Stimulated activated CD8-positive, alpha-beta memory T cell treated with anti-CD3 and anti-CD28 coated beads, Interleukin-2, amount 100 ng/mL, for 1 hour (primary cell): ENCODE measurements at places on chromosomes 1 and 21.

DNA sequence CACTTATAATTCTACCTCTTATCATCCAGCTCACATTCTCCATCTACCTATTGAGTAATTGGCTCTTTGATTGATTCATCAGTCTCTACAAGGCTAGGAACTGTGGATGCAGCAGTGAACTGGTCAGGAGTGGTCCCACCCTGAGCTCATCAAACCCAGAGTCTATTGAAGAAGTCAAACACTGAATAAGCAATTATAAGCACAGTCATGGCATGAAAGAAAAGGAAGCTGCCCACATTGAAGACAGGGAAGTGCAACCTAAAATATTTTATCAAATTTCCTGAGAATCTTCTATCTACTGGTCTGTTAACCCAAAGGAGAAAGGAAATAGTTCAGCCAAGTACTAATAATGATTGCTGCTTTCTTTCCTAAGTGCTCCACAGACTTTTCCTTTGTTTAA is 35.7 kb downstream of the ACP6 start:
- no peak for DNase-seq

GRCh38 chr1:178629252-178630154 is 95.5 kb upstream of the RALGPS2 start:
- DNase-seq: no peak

GRCh38 chr1:92323473-92324453 is 24.9 kb downstream of the RPAP2 start:
- no peak for DNase-seq

- no peak for DNase-seq
These were observed 65.6 kb upstream of the SLC44A3 start for GRCh38 chr1:94754570-94754969.

GRCh38 chr21:31282095-31282709 is 61.9 kb downstream of the TIAM1 start:
- no peak for DNase-seq

DNA sequence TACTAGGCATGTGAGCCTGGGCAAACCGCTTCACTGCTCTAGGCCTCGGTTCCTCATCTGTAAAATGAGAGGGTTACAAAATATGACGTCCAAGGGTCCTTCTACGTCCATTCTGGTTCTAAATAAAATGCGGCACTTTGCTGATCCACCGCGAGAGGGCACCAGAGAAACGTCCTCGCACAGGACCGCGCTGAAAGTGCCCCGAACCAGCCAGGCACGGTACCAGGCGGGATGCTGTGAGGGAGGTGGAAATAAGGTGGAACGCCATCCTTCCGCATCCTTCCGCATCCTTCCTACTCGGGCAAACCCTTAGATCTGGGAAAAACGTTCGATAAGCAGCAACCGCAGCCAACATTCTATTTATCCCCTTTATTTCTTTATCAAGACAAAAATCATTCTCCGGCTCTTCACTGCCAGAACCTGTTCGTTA is 60.3 kb upstream of the KRTAP19-8 start:
- peak; percentile 62 for DNase-seq
